ENCODE measurements at places on chromosomes 2 and 18.

- DNase-seq = no peak
Observed at GRCh38 chr18:37505321-37505720, 60.3 kb downstream of the CELF4 start.

GRCh38 chr2:211035548-211036185, 479.3 kb downstream of the CPS1 start:
- DNase-seq = peak; percentile 7

- DNase-seq = peak; percentile 26
Observed at GRCh38 chr2:222903234-222904220, 42.7 kb downstream of the ACSL3 start.

- DNase-seq = no peak
Observed at GRCh38 chr2:72008608-72009007, 139.1 kb downstream of the CYP26B1 start.

GRCh38 chr18:63321291-63321690, 1.7 kb upstream of the BCL2 start:
- peak; percentile 51 for DNase-seq

DNA sequence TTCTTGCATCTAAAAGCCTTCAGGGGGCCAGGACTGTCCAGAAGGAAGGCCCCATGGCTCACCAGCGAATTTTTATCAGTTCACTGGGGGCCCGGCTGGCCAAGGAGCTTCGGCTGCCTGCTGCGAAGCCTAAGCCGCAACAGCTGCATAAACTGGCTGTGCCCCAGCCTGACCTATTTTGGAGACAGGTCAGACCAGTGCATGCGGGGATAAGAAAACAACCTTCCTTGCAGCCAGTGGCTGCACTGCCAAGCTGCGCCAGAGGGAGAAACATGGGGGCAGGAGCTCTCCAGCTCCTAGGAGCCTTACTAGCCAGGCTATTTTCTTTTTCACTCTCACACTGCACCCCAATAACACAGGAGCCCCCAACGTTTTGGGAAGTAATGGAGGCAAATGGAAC, 15.2 kb downstream of the PAX3 start:
- DNase-seq = no peak

GRCh38 chr2:21602789-21603188, 479.0 kb downstream of the TDRD15 start:
- DNase-seq = no peak

GRCh38 chr2:14418115-14418514, 214.4 kb upstream of the LRATD1 start:
- peak; percentile 83 for DNase-seq

GRCh38 chr2:98478088-98478551, 33.5 kb downstream of the INPP4A start:
- DNase-seq = peak; percentile 76

- DNase-seq = no peak
Observed at GRCh38 chr2:122163617-122164016, 408.2 kb downstream of the TSN start.

- DNase-seq = peak; percentile 94
Observed at GRCh38 chr2:38610851-38611801, 8.4 kb upstream of the HNRNPLL start.

GRCh38 chr18:46274266-46274665, 170.1 kb downstream of the HAUS1 start:
- DNase-seq = no peak

Measured in MV-4-11 (cell line).